ENCODE measurements at places on chromosomes 16 and 17.

- no peak for DNase-seq
Measured at GRCh38 chr16:54568906-54569807, 282.6 kb upstream of the IRX3 start.

DNA sequence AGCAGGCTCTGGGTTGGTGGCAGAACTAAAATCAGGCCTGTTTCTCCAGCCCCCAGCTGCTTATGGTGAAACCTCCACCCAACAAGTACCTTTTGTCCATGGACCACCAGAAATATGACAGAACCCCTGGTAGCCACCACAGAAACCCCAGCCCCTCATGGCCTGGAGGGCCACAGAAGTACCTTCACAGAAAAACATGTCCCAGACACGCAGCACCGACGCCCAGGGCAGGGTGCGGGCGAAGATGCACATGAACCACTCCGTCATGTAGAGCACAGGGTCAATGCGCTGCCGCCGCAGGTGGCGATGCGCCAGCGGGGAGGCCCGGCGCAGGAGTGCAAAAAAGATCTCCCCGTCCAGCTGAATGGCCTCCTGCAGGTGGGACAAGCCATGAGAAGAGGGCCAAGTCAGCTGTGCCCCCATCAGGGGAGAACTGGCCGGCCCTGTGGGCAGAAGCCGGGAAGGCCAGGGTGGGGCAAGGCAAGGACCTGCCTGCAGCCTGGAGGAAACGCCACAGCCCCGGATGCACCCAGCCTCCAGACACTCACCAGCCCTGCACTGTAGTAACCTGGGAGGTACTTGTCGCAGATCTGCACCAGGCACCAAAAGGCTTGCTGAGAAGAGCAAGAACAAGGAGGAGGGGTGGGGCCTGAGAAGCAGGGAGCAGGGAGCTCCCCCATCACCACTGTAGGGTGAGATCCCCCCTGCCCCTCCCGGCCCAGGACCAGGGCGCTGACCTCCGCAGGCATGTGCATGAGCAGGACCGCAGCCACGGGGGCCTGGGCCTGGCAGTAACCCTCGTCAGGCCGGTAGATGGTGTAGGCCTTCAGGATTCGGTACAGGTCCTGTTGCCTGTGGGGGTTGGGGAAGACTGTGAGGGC, 4.1 kb upstream of the CD2BP2 start:
- DNase-seq: no peak

DNA sequence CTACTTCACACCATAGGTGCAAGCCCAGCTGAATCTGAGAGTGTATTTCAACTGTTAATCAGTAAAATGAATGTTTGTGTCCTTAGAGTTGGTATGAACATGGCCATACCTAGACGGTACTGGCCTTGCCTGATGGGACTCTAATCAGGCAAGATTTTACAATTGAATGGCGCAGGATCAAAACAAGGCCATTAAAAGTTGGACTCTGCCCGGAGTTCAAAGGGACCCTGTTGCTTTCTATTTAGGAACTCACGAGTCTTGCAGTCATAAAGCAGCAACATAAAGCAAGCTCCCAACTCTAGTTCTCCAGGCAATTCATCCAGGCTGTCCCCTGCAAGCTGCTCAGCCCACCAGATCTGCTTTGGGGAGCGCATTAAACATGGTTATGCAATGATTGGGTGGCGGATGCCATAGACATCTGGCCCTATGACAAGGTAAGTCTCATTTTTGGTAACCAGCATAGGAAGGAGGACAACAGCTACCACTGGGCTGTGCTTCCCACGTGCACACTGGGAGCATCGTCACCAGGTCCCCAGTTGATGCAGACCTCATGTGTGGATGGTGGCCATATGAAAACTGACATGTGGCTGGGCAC, 8.8 kb downstream of the TMEM186 start:
- no peak for DNase-seq

DNA sequence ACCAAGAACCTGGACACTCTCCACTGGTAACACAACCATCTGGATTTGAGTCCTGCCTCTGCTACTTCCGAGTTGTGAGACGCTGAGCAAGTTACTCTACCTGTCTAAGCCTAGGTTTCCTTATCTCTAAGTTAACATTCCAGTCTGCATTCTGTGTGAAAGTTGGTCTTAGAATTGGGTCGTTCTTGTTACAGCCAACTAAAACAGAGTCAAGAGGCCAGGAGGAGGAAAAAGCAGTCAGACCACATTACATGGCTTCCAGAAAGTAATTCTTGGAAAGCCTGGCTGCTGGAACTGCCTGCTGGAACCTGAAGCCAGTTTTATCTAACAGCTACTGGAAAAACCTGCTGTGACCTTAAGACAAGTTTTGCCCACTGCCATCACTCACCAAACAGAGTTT, 38.4 kb upstream of the XYLT1 start:
- DNase-seq: no peak

DNA sequence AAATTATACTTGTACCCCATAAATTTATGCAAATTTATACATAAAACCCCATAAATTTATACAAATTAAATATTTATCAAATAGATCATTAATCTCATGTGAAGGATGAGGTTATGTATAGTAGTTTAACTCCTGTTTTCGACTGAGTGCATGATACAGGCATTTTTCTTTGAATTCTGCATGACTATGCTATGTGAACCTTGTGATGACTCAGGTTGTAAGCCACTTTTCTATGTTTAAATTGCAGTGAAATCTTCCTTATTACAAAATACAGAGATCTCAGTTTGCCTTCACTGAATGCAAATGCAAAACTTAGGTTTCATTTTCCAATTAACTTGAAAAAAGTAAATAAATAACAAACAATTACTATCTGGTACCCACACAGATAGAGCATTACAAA, 843.7 kb downstream of the CDH11 start:
- no peak for DNase-seq
